NCI-H2227 treated with DMSO at 0.1 percent for 48 hours (cell line): ENCODE measurements at places on chromosomes 5 and 9.

- no peak for DNase-seq
Measured at GRCh38 chr9:33108472-33108871, 32.0 kb upstream of the SMU1 start.

- DNase-seq = no peak
Measured at GRCh38 chr5:136212252-136212721, 19.3 kb upstream of the SMIM32 start.

- DNase-seq = no peak
Measured at GRCh38 chr5:36422952-36423351, 121.2 kb upstream of the RANBP3L start.

DNA sequence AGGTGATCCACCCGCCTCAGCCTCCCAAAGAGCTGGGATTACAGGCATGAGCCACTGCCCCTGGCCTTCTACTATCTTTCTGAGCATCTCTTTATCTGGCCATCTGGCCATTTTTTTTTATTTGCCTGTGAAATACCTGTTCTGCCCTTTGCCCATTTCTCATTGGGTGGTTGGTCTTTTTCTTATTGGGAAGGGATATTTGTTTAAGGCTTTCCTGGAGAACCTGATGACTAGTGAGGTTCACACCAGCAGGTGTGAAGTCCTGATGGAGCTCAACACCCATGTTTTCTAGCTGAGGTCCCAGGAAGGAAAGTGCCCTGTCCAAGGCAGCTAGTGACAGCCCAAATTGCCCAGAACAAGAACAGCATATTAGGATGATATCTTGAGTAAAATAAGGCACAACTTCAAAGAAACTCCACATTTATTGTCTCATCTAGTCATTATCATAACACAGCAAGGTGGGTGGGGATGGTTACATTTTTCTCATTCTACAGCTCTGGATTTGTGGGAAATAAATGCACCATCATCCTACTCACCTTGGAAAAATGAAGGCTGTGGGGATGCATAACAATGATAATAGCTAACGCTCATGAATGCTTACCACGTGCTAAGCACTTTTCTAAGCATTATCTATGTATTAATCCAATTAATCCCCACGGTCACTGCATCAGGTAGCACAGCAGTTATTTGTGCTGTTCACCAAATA, 20.3 kb downstream of the SLC36A3 start:
- no peak for DNase-seq

GRCh38 chr5:2200261-2200950, 317.7 kb upstream of the IRX4 start:
- DNase-seq = no peak

GRCh38 chr5:57334475-57334874, 148.1 kb downstream of the ACTBL2 start:
- DNase-seq = no peak

GRCh38 chr5:179679014-179679674, 1.7 kb downstream of the CBY3 start:
- no peak for DNase-seq

DNA sequence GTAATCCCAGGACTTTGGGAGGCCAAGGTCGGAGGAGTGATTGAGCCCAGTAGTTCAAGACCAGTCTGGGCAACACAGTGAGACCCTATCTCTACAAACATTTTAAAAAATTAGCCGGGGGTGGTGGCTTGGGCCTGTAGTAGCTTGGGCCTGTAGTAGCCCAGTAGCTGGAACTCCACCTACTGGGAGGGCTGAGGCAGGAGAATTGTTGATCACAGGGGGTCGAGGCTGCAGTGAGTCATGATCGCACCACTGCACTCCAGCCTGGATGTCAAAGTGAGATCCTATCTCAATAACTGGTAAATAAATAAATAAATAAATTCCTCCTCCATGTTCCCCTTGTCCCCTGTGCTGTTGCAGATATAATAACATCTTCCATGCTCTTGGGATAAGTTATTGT, 14.3 kb downstream of the VCAN start:
- DNase-seq = no peak

DNA sequence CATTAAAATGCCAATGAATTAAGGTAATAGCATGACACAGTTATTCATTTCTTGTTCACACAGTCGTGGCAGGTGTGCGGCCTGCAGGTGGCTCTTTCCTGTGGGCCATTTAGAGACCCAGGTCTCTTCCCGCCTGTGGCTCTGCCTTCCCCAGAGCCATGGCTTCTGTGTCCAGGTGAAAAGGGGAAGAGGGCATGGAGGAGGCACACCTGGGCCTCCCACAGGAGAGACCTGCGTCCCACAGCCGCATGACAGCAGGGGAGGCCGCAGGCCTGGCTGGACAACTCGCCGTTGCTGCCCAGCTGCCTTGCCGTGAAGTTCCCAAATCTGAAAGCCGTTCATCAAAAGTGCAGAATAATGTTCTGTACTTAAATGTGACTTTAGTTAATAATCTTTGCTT, 14.4 kb upstream of the PLEKHG4B start:
- no peak for DNase-seq
